Hepatocyte (in vitro differentiated cells): ENCODE measurements at places on chromosomes 5 and 9.

DNA sequence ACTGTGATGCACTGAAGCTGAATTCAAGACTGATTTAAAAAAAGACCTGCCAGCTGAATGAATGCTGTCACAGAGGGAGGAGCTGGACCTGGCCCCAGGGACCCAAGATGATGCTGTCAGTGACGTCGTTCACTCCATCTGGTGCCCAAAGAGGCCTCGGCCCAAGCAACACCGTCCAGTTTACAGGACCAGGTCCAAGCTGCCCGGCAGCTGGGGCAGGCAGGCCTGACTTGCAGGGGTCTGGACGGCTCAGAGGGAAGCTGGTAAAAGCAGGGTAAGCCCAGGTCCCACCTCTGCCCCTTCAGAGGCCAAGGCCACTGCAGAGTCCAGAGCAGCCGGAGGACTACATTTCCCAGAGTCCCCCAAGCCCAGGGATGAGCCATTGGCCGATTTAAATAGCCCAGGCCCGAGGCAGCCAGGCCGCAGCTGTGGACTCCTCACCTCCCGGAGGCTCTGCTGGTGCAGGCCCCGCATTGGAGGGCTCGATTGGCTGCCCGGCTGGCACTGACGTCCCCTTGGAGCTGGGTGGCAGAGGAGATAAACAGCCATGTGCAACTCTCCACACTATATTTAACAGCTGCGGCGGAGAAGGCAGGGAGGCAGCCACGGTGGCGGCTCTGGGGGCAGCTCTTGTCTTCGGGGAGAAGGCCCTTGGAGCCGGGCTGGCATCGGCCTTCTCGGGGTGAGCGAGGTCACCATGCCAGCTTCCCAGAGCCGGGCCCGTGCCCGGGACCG, at the start of gene PLPP7:
TSS of gene PLPP7 (plus strand) at position 423 of the 735 bp plus-strand sequence. CDS start at position 698, 275 bp downstream.
- no peak for DNase-seq

- no peak for DNase-seq
Measured at GRCh38 chr9:34499076-34499475, 23.7 kb downstream of the ENHO start.

DNA sequence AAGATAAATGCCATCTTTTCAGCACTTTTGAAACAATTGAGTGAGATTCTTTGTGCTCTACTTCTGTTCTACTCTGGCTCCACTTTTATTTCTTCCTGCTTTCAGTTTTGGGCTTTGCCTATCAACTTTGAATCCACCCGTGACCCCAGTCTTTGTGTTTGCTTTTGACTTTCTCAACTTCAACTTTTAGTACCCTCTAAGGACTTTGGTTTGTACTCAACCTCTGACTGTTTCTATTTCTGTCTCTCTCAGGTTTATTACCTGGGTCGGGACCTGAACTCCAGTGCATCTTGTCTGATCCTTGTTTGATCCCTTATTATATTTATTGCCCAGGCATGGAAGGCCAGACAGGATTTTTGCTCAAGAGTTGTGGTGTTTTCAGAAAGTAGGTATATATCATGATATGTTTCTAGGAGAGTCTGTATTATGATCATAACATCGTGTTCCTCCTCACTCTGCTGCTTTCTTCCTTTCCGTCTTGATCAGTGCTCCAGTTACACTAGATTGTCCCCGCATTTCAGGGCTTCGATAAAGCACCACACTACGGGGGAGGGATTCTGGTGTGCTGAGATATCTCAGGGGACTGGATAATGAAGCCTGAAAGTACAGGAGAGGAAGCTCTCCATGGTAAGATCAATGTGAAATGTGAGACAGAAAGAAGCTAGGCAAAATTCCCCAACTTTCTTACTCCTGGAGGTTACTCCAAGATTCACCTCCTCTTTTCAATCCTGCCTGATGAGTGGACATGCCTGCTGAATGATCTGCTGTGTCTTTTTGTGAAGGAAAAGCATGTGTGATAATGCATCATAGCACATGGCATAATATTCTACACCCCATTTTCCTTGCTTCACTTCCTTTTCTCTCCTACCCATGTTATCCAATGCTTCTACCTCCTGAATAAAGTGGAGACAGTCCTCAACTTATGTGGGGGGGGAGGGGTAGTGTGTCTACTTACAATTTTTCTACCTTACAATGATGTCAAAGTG, 155.5 kb upstream of the GRIN3A start:
- DNase-seq, result no peak

DNA sequence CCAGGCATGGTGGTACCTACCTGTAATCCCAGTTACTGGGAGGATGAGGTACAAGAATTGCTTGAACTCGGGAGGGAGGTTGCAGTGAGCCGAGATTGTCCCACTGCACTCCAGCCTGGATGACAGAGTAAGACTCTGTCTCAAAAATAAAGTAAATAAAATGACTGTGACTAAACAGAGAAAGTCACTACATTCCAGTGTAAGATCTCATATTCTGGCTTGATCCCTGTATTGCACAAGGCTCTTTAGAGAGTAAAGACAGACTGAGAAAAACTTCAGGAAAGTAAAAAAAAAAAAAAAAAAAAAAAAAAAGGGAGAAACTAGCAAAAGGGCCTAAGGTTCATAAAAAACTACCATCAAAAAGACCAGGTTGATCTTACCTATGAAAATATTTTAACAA, 106.6 kb upstream of the PJA2 start:
- DNase-seq, result no peak

DNA sequence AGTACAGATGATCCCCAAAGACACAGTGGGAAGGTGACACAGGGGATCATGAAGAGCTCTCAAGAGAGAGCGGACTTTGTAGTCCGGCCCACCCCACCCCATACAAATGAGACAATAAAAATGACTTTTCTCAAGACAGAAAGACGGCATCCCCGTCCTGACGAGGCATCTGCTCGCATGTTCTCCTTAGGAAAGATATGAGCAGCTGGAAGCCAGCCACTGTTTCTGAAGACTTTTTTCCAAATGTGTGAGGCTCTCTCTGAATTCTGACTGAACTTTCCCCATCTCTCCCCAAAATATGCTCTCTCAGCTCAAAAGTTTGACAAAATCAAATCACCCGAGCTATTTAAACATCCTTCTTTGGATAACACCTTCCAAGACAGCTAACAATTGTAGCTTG, 105.2 kb downstream of the RFK start:
- DNase-seq, result no peak

GRCh38 chr9:105195259-105195658, 49.2 kb upstream of the SLC44A1 start:
- DNase-seq, result no peak

GRCh38 chr9:120221844-120222243, 358.1 kb downstream of the CDK5RAP2 start:
- no peak for DNase-seq

DNA sequence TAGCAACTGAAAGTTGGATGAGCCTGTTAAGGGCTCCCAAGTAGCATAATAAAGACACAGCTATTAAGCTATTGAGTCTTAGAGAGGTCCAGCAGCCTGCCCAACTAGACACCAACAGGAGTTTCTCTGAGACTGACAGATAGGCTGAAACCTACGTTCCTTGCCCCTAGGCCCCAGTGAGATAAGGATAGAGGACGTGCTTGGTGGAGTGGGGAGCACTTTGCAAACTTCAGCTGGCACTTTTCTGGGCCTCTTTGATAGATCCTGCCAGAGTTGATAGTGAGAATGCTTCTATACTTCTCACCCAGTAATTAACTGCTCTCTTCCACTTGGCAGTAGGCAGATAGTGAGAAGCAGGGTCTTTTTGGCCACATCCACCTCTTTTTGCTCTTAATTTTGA, 20.8 kb upstream of the CTNNA1 start:
- no peak for DNase-seq

- DNase-seq, result no peak
Measured at GRCh38 chr5:140509898-140510297, 37.6 kb upstream of the EIF4EBP3 start.

DNA sequence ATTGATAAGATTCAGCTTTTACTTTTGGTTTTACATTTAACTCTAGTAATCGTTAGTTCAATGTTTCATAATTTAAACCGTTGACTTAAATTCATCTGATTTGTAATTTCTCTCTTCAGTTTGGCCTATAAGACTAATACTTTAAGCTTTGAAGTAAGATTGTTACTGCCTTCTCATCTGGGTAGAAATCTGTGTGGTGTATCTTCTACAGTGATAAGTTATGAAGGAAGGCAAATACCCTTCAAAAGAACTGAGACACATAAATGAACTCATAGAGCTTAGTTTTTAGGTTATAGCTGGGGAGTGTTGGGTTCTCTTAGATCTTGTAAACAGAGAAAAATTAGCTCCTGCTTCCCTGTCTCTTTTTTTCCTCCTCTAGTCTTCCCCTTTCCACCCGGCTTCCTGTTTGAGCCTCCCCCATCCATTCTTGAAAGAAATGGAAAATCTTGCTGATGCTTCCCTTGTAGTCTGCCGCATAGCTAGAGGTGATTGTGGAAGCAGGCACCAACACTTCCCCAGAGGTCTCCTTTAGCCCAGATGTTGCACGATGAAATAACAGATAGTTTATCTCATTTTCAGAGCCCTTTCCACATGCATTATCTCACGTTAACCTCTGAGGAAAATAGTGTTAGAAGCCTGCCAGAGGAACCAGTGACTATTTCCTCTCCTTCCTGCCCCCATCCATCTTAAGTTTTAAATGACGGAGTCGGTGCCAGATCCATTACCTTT, 2.0 kb upstream of the F2RL2 start:
- no peak for DNase-seq

GRCh38 chr9:21016701-21017491, 14.5 kb downstream of the HACD4 start:
- DNase-seq, result no peak

GRCh38 chr9:133842174-133842573, 104.0 kb upstream of the SARDH start:
- no peak for DNase-seq

GRCh38 chr5:172954751-172955159, 4.5 kb upstream of the RPL26L1 start:
- DNase-seq, result no peak

DNA sequence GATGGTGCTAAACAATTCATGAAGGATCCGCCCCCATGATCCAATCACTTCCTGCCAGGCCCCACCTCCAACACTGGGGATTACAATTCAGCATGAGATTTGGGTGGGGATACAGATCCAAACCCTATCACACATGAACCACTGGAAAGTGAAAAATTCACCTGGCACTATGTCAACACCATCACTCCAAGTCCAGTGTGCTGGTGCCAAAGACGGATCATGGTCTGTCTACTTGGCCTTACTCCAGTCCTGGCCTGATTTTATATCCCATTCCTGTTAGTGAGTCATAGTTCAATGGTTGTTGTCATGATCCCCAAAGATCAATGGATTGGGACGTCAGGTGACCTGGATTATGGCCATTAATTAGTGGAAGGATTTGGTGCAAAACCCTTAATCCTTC, 147.4 kb upstream of the RPS23 start:
- DNase-seq, result no peak

GRCh38 chr9:88312045-88312444, 76.2 kb upstream of the SPIN1 start:
- no peak for DNase-seq

- no peak for DNase-seq
Measured at GRCh38 chr5:157088342-157088990, 20.4 kb downstream of the HAVCR2 start.

DNA sequence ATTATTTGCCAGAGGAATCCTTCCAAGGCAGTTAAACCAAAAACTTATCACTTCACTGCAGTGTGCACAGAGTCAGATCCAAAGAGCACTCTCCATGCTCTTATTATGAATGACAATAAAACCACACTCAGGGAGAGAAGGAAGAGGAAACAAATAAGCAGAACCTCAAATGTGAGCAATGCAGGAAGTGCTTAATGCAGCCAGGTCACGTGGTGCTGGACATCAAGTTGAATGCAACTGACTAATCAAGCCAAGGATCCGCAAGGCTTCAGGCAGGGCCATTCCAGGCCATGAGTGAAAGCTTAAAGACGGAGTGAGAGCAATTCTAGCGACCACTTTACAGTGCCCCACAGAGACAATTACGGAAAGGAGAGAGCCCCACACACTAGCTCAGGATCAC, 230.4 kb upstream of the PUM3 start:
- no peak for DNase-seq

GRCh38 chr5:59922220-59922619, 28.7 kb upstream of the PDE4D start:
- no peak for DNase-seq

- DNase-seq, result no peak
Measured at GRCh38 chr5:111229871-111230810, 6.0 kb downstream of the CAMK4 start.

DNA sequence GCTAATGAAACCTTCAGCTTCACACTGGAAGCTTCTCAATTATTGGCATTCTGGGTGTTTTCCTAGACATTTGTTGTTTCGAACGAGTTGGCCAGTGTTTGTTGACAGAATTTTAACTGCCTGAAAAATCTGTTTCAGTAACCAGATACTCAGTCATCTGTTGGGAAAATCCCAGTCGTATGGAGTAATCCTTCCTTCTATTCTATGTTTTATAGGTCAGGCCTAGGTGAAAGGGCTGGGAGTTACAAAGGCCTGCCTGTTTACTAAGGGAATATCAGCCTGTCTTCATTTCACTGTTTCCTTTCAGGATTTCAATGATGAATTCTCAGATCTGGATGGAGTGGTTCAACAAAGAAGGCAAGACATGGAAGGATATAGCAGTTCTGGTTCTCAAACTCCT, 59.9 kb downstream of the GRAMD2B start:
- DNase-seq, result no peak

DNA sequence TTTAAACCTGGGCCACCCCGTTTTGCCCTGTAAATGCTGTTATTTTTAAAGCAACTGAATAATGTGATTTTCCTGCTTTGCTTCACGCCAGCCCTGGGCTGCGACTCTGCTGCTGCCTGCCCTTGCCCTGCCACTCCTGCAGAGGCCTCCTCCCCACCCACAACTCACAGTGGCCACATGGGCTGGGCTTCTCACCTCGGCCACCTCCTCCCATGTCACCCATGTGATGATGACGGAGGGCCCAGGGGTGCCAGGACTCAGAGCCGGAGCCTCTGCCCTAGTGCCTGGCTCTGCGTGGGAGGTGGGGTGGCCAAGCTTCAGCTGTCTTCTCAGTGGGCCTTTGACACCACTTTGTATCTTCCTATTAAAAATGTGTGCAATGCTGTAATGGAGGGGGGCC, 48.1 kb upstream of the NKD2 start:
- no peak for DNase-seq

DNA sequence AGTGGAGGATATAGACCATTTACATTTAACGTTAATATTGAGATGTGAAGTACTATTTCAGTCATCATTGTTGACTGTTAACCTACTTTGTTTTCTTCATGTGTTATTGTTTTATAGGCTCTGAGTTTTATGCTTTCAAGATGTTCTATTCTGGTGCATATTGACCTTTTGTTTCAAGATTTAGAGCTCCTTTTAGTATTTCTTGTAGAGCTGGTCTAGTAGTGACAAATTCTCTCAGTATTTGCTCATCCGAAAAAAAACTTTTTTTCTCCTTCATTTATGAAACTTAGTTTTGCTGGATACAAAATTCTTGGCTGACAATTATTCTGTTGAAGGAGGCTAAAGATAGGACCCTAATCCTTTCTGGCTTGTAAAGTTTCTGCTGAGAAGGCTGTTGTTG, 91.3 kb downstream of the INVS start:
- DNase-seq, result no peak

DNA sequence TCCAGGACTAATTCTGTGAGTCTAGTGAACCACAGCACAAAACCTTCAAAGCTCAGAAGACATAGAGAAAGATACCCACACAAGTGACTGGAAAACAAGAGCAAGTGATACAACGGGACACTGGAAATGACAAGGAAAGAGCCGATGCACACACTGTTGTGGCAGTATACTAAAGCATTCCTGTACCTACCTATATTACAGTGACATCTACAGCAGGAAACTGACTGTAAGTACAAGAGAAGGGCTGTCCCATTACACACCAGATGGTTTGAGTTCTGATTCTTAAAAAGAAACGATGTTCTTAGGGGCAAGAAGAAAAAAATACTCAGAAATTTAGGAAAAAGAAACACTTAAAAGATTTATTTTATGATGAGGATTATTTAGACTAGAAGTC, 18.5 kb downstream of the TMEM245 start:
- no peak for DNase-seq
